ENCODE measurements at places on chromosomes 7 and 10. TPM values are rescaled to one million over a fixed set of nuclear protein-coding genes. Genes with fewer than 3 reads are reported as not detected.

The BICC1 gene
- total RNA-seq: 70.2 TPM

DNA sequence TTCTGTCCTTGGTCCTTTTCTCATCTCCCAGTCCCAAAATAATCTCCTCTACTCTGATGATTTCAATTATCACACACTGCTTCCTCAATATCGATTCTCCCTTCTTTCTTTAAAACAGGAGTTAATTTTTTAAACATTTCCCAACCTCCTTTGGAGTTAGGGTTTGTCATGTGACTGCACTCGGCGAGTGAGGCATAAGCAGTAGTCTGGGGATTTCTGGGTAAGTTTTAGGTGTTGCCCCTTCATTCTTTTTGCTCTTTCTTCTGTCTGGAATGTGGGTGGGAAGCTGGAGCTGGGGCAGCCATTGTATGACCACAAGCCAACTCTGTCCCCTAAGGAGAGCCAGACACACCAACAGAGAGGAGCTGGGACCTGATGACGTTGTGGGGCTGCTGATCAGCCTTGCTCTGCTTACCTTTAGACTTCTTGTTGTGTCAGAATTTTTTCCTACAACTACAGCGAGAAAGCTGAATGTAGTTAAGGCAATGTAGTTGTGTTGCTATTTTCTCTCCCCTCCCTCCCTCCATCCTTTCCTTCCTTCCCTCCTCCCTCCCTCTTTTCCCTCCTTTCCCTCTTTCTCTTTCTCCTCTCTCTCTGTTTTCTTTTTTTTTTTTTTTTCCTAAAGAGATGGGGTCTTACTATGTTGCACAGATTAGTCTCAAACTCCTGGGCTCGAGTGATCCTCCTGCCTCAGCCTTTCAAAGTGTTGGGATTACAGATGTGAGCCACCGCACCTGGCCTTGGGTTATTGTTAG lies 6.5 kb upstream of the TSPAN14 start:
- H3K4me3 ChIP-seq: no peak overlapping the region
- H3K27me3 ChIP-seq: peaks cover 20% of the 10 kb centered on the region
- H3K27ac ChIP-seq: no peak overlapping the region
- no peak for DNase-seq
- H3K36me3 ChIP-seq: no peaks in the 10 kb centered on the region

The AFAP1L2 gene
- total RNA-seq: 1.1 TPM

GRCh38 chr10:124605481-124605855 lies 138.7 kb downstream of the FAM53B start:
- no peak for DNase-seq
- no peak overlapping the region for H3K4me3 ChIP-seq
- H3K27ac ChIP-seq: no peak overlapping the region
- H3K4me1 ChIP-seq: no peaks in the 10 kb centered on the region
- H3K36me3 ChIP-seq: peaks cover 5% of the 10 kb centered on the region
- no peaks in the 10 kb centered on the region for H3K27me3 ChIP-seq

DNA sequence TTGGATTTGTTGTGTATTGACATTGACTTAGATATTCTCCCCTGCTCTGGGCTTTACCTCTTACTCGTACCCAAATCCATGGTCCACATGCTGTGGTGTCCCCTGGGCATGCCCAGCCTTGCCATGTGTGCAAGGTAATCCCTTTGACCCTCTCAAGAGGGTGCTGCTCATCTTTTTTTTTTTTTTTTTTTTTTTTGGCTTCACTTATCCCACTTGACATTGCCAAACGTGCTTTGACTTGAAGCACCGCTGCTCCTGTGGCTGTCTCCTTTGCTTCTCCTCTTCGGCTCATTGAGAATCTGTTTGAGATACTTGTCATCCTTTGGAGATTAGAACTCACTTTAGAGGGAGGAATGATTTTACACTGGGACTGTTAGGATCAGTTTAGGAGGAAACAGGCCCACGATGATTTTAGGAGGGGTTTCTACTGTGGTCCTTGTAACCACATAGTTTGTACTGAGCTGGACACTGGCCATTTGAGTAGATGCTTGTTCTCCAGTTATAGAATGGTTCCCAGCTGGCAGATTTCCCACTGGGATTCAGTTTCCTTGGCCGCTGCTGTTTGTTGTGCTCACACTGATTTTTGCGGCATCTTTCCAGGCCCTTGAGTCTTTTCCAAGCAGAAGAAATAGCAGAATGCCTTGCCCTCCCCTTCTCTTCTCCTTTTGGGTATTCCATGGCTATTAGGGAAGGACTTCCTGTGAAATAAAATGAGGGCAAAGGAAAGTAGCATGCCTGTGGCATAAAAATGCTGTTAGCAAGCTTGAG lies 184.8 kb downstream of the AUTS2 start:
- H3K4me3 ChIP-seq: no peak overlapping the region
- no peaks in the 10 kb centered on the region for H3K36me3 ChIP-seq
- DNase-seq: no peak
- no peaks in the 10 kb centered on the region for H3K4me1 ChIP-seq

The LRRC72 gene
- not detected for total RNA-seq

The SPAM1 gene
- total RNA-seq: not detected

- H3K27me3 ChIP-seq: no peaks in the 10 kb centered on the region
- no peaks in the 10 kb centered on the region for H3K36me3 ChIP-seq
- DNase-seq: no peak
- no peaks in the 10 kb centered on the region for H3K4me1 ChIP-seq
- no peak overlapping the region for H3K4me3 ChIP-seq
- H3K27ac ChIP-seq: no peak overlapping the region
Measured at GRCh38 chr10:103881416-103882284, 26.3 kb upstream of the SH3PXD2A start.

The GFRA1 gene
- total RNA-seq: not detected

The MSMB gene
- total RNA-seq: 7.4 TPM

- no peaks in the 10 kb centered on the region for H3K27me3 ChIP-seq
- peaks cover 18% of the 10 kb centered on the region for H3K4me1 ChIP-seq
- no peak overlapping the region for H3K4me3 ChIP-seq
- H3K27ac ChIP-seq: no peak overlapping the region
- DNase-seq: no peak
Measured at GRCh38 chr10:74539317-74539716, 287.1 kb upstream of the KAT6B start.

DNA sequence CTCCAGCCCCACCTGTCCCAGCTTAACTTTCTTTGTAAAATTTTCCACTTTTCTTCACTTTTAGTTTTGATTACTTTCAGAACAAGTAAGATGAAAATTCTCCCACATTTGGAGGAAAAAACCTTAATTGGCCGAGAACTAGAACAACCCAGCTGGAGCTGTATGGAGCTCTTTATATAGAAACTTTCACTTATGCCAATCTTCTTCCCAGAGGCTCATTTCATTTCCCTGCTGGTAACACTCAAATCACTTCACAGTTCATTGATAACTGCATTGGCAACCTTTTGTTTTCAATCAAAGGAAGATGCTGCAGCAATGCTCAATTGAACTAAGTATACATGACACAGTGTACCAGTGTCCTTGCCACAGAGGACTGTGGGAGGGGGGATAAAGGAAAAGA lies 176.2 kb upstream of the NOBOX start:
- no peaks in the 10 kb centered on the region for H3K36me3 ChIP-seq
- DNase-seq: no peak
- H3K27ac ChIP-seq: no peak overlapping the region
- H3K27me3 ChIP-seq: no peaks in the 10 kb centered on the region
- H3K4me1 ChIP-seq: no peaks in the 10 kb centered on the region

The NEUROD6 gene
- not detected for total RNA-seq

- no peaks in the 10 kb centered on the region for H3K27me3 ChIP-seq
- no peak for DNase-seq
- H3K36me3 ChIP-seq: no peaks in the 10 kb centered on the region
- H3K4me3 ChIP-seq: no peak overlapping the region
Measured at GRCh38 chr7:158402471-158402870, 185.2 kb downstream of the PTPRN2 start.

DNA sequence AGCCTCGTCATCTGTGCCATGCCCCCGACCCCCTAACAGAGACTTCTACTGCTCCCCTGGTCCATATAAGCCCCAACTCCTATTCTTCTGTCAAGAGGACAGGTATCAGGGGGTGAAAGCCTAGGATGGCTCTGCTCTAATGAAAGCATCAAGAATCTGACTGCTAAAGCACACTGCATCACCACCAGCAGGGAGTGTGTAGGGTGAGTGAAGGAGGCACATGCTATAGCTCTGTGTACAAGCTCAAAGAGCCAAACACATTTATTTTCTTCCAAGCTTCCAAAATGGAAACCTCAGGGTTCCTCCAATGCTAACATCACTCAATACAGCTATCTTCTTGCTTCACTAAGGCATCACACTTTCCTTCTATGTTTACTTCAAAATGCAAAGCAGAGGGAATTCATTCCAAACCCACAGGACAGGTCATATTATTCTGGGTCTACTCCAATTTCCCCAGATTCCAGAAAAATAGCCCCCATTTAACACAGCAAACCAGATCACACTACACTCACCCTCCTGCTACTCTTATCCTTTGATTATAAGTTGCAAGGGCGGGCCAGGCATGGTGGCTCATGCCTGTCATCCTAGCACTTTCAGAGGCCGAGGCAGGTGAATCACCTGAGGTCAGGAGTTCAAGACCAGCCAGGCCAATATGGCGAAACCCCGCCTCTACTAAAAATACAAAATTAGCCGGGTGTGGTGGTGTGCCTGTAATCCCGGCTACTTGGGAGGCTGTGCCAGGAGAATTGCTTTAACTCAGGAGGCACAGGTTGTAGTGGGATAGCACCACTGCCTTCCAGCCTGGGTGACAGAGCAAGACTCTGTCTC lies 36.6 kb downstream of the RHEB start:
- DNase-seq: no peak
- no peak overlapping the region for H3K4me3 ChIP-seq
- H3K4me1 ChIP-seq: peaks cover 58% of the 10 kb centered on the region
- peak overlapping the region; percentile 28 for H3K27ac ChIP-seq
- H3K27me3 ChIP-seq: no peaks in the 10 kb centered on the region

The SFMBT2 gene
- total RNA-seq: 1.7 TPM

The GIMAP1 gene
- not detected for total RNA-seq

The PON1 gene
- total RNA-seq: not detected

The ITIH2 gene
- total RNA-seq: 1.7 TPM

DNA sequence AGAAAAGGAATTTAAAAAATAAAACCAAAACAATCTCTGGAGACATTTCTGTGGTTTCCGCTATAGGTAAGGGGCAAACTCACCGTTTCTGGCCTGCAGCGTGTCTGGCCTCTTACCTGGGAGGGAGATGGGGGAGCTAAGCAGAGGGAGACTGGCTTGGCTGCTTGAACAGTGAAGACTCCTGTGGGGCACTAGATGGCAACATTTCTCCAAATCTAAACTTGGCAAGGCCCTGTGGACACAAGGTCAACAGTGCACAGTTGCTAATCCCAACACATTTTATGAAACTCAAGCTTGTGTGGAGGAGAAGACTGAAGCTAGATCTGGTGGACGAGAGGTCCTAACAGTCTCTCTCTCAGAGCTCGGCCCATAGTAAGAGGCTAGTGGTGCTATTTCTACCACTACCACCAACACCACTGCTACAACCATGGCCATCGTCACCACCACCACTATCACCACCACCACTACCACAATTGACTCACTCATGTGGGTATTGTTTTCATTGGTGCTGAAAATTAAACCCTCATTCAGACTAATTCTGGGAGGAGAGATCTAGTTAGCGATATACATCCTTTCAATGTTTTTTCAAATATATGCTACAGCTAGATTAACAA lies 28.4 kb upstream of the CDHR3 start:
- peaks cover 4% of the 10 kb centered on the region for H3K27me3 ChIP-seq
- H3K27ac ChIP-seq: no peak overlapping the region
- no peaks in the 10 kb centered on the region for H3K36me3 ChIP-seq

DNA sequence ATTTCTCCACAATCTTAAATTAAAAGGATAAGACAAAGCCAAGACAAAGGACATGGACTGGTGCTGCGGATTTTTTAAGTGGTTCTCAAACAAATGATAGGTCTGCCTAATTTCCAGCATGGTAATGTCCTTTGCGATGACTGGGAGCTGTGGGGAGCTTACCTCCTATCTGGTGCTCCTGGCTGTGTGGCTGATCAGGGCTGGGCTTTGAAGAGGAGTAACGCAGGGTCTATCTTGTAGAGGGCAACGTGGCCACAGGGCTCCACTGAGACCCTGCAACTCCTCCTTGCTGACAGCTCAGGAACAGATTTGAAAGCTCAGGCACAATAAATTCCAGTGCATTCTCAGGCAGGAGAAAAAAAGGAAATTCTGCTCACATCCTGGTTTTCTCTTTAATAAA lies 103.1 kb upstream of the SFMBT2 start:
- H3K27ac ChIP-seq: no peak overlapping the region
- H3K4me1 ChIP-seq: no peaks in the 10 kb centered on the region
- H3K36me3 ChIP-seq: no peaks in the 10 kb centered on the region
- peaks cover 18% of the 10 kb centered on the region for H3K27me3 ChIP-seq
- DNase-seq: no peak

GRCh38 chr7:111388912-111389311 lies 173.4 kb downstream of the IMMP2L start:
- H3K27me3 ChIP-seq: no peaks in the 10 kb centered on the region
- H3K4me3 ChIP-seq: no peak overlapping the region
- no peaks in the 10 kb centered on the region for H3K36me3 ChIP-seq
- no peak for DNase-seq

Data from Calu3 (cell line).